ENCODE measurements at places on chromosomes 1 and 21.

DNA sequence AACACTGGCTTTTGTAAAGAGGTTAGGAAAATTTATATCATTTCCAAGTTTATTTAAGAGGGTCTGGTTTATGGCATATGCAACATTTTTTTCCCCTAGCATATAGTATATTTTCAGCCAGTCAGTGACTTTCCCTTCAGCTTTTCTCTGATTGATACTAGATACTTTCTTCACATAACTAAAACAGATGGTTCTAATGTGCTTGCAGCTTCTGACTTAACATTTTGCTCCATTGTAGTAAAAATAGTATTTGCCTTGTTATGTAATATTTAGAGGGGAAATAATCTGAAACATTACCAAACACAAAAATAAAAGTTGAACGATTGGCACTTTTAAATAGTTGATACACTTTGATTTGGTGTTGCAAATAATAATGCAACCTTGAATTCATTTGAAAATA is 191.7 kb downstream of the GPR52 start:
- DNase-seq = no peak

GRCh38 chr1:156102633-156103511 is 11.6 kb upstream of the LMNA start:
- DNase-seq = no peak

DNA sequence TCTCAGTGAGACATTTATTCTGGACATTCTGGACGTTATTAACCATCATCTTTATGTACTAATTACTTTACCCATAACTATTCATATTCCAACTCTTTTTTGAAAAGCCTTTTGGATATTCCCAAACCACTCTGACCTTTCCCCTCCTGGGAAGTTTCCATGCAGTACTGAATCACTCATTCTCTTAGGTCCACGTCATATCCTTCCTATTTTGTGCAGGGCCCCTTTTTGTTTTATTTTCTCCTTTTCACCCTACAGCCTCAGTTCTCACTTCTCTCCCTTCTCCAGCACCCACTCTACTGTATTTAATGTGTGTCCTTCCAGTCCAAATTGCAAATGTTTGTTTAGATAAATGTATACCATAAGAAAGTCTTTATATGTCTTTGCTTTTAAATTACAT is 16.4 kb upstream of the ATP1A1 start:
- no peak for DNase-seq

DNA sequence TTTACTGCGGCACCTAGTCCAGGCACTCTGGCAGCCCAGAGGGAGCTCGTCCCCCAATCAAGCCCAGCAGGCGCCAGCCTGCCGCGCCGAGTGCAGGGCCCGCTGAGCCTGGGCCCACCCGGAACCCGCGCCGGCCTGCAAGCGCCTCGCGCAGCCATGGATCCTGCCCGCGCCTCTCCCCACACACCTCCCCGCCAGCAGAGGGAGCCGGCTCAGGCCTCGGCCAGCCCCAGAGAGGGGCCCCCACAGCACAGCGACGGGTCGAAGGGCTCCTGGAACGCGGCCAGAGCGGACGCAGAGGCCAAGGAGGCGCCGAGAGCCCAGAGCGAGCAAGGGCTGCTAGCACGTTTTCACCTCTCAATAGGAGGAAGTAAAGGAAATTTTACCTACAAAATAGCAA is 767.0 kb downstream of the MRPL39 start:
- DNase-seq = no peak

DNA sequence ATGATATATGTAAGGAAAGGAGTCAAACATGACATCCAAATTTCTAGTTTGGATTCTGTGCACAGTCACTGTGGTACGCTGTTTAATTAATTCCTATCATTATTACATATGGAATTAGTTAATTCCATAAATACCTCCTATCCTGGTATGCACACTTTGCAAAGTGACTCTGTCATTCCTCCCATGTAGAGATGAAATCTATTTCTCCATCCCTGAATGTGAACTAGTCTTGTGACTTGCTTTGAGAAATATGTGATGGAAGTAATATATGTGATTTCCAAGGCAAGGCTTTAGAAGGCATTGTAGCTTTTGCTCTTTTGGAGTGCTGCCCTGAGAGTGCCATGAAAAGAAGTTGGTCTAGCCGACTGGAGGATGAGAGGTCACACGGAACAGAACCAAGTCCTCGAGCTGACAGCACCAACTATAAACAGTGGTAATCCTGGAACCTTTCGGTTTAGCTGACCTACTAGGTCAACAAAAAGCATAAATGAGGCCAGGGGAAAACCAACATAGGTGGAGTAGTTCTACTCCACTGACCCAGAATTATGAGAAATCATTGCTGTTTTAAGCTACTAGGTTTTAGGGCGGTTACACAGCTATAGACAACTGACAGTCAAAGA is 1.5 kb downstream of the SELENOF start:
- no peak for DNase-seq
